IPS DF 19.7 (cell line): ENCODE measurements at places on chromosomes 4 and X.

DNA sequence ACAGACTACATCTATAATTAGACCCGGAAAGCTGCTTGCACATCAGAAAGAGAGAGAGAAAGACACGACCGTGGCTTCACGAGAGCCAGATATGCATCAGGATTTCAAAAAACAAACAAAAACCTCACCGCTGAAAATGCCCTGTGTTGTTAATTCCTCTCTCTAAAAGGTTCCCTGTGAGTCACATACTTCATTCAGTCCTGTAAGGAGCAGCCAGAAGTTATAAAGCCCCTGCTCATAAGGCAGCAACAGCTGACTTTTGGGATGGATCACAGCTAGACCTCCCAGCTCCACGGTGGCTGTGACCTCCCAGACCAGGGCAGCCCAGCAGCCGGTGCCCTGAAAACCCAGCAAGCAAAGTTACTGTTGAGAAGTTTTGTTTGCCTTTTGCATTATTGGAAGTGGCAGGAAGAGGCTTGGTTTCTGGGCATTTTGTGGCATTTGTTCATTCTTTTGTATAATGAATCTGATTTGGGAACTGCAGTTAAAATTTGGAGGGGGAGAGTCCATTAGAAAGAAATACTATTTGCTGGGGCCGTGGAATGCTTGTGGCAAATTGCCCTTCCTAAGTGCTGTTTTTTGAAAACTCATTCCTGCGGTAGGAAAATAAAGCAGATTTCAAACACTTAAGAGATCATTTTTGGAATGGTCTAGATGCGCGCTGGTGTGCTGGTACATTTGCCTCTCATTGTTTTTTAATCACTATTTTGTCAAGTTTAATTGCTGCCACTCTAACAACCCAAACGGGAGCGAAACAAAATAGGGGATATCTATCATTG is 520.4 kb downstream of the BCOR start:
- no peak for DNase-seq

- no peak for DNase-seq
Observed at GRCh38 chrX:22247169-22247568, 25.5 kb upstream of the CBLL2 start.

GRCh38 chrX:153818571-153819383 is 11.6 kb downstream of the PDZD4 start:
- DNase-seq = no peak

- DNase-seq = no peak
Observed at GRCh38 chrX:132488819-132489577, at the start of gene MBNL3. Gene MBNL3, minus strand, starts transcription at chrX:132489038. Its CDS starts 49,427 bp downstream, at chrX:132439611.

GRCh38 chr4:84495794-84496261 is 3.3 kb downstream of the NKX6-1 start:
- DNase-seq = no peak
